ENCODE measurements at places on chromosomes 13 and 19. TPM values are rescaled to one million over a fixed set of nuclear protein-coding genes. Genes with fewer than 3 reads are reported as not detected.

C19orf81 gene
- not detected for total RNA-seq

DNA sequence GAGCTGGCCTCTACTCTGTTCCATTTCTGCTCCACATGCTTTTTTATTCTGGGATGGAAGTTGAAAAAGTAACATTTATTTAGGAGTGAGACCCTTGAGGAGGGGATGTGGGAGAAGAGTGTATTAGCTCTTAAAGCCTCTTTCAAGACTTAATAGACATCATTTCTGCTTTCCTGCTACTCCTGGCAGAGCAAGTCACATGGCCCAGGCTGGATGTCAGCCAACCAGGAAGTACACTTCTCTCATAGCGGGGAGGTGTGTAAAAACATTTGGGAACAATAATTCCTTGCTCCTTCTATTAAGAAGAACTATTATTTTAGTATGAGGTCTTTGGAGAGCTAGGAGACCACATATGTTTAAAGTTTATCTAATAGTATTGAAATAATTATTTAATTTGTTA, 40.6 kb upstream of the FAM216B start:
- no peak overlapping the region for H3K4me3 ChIP-seq
- DNase-seq = no peak
- no peak overlapping the region for H3K27ac ChIP-seq
- H3K36me3 ChIP-seq = no peaks in the 10 kb centered on the region

GRCh38 chr19:11155373-11156120, at the start of gene SPC24:
SPC24 (minus strand) TSS chr19:11155782; CDS start chr19:11155776, 6 bp downstream.
- no peaks in the 10 kb centered on the region for H3K36me3 ChIP-seq
- peak within 1 kb of the TSS; percentile 68 for H3K27ac ChIP-seq
- H3K4me1 ChIP-seq = peaks cover 28% of the 10 kb centered on the region
- H3K4me3 ChIP-seq = peak within 1 kb of the TSS; percentile 56

SELENOV gene
- not detected for total RNA-seq

LRG1 gene
- not detected for total RNA-seq

CYP2S1 gene
- total RNA-seq = not detected

MCF2L gene
- 20.9 TPM for total RNA-seq

GRCh38 chr19:51060973-51061372, 3.9 kb downstream of the KLK13 start:
- DNase-seq = no peak
- no peak overlapping the region for H3K4me3 ChIP-seq
- no peak overlapping the region for H3K27ac ChIP-seq
- H3K27me3 ChIP-seq = peaks cover 4% of the 10 kb centered on the region

DNA sequence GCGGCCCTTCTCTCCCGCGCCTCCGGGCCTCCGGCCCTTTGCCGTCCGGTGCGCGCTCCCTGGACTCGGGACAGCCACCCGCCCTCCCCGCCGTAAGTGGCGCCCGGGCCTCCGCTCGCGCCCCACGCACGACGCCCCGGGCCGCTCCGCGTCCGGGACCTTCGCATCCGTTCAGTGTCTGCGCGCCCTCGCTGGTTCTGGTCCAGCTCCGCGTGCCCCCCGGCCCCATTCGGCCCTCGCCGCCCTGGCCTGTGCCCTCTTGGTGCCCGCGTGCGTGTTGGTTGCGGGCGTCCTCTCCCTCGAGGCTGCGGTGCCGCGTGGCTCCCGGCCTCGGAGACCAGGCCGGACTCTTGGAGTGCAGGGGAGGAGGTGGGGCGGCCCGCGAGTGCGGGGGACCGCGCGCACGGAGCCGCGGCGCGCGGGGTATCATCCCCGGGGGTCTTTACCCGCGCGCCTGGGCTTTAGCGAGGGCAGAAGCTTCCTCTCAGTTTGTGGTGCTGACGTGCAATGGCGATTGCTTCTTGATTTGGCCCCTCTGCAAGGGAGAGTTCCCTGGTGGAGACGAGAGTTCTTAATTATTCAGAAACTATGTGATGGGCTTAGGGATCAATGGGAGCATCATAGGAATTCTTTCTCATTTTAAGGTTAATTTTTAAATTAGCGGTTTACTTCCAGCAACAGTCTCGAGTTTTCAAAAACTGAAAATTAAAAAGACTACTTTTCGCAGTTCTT, 757 bp downstream of the WASF3 start:
- H3K27me3 ChIP-seq = peaks cover 3% of the 10 kb centered on the region
- peak overlapping the region; percentile 62 for H3K27ac ChIP-seq
- no peaks in the 10 kb centered on the region for H3K4me1 ChIP-seq
- H3K36me3 ChIP-seq = no peaks in the 10 kb centered on the region
- peak overlapping the region; percentile 69 for H3K4me3 ChIP-seq

DNA sequence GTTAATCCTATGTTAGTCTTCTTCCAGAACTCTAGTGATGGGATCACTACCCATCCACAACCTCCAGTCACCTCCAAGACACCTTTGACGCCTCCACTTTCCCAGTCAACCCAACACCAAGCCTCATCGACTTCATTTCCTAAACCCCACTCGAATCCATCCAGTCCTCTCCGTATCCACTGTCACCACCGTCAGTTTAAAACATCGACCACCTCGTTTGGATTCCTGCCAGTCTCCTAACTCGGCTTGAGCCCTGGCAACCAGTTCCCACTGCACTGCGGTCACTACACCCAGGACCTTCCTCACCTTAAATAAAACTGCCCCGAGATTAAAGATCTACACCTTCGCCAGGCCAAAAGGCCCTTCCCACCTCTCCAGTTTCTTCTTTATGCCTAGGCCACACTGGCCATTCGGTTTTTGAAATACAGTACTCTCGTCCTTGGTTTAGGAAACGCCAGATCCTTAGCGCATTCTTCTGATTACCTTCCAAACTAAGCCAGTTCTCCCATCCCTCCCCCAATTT, 1.2 kb downstream of the MTIF3 start:
- H3K4me1 ChIP-seq = peaks cover 33% of the 10 kb centered on the region
- DNase-seq = no peak
- H3K36me3 ChIP-seq = no peaks in the 10 kb centered on the region

DNA sequence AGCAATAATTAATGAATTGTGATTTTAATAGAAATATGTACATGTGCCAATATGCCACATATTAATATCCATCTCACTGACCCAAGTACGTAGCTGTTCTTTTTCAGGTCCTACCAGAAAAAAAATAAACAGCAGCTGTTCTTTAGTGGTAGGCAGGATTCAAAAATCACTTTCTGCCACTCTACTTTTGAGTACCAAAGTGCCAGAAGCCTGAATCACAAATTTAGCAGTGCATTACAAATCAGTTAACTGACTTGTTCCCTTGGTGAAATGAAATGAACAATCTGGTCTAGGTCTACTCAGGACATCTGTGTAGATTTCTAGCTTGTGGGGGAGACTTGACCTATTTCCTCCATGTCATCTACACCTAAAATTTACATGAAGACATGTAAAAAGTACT, 775.5 kb upstream of the GPC6 start:
- DNase-seq = no peak
- H3K4me1 ChIP-seq = no peaks in the 10 kb centered on the region
- no peak overlapping the region for H3K4me3 ChIP-seq
- H3K36me3 ChIP-seq = no peaks in the 10 kb centered on the region
- no peak overlapping the region for H3K27ac ChIP-seq
- no peaks in the 10 kb centered on the region for H3K27me3 ChIP-seq

DNA sequence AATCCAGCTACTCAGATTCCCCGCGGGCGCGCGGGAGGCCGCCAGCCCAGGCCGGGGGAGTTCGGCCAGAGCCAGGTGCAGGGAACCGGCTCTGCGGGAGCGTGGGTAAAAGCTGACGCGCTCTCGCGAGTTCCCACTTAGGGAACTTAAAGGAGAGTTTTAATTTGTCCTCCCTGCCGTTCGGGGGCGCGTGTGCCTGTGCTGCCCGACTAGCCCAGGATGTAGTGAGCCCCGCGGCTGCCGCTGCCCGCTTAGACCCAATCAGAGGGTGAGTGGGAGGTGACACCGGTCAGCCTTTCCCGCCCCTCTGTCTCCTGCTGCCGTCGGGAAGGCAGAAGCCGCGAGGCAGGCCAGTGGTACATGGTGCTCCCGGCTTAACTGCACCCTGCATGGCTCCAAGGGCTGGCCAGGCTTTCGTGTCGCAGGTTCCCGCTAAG, 36.0 kb upstream of the NEK3 start:
- no peaks in the 10 kb centered on the region for H3K27me3 ChIP-seq
- peak; percentile 66 for DNase-seq
- no peaks in the 10 kb centered on the region for H3K36me3 ChIP-seq

GRCh38 chr13:31301119-31301518, 101.3 kb downstream of the B3GLCT start:
- DNase-seq = no peak
- H3K27ac ChIP-seq = no peak overlapping the region
- H3K4me3 ChIP-seq = no peak overlapping the region
- no peaks in the 10 kb centered on the region for H3K27me3 ChIP-seq

All from gastrocnemius medialis (tissue), 4 donors.